ENCODE measurements at places on chromosomes 1 and 21.

- peak; percentile 68 for DNase-seq
These were observed 6.1 kb downstream of the LDLRAP1 start for GRCh38 chr1:25549273-25550154.

- DNase-seq: no peak
These were observed 112.9 kb upstream of the ZNF678 start for GRCh38 chr1:227450489-227450888.

GRCh38 chr1:170288155-170288554, 142.4 kb downstream of the NTMT2 start:
- DNase-seq: no peak

GRCh38 chr1:22625262-22625925, 11.0 kb upstream of the C1QA start:
- DNase-seq: no peak

DNA sequence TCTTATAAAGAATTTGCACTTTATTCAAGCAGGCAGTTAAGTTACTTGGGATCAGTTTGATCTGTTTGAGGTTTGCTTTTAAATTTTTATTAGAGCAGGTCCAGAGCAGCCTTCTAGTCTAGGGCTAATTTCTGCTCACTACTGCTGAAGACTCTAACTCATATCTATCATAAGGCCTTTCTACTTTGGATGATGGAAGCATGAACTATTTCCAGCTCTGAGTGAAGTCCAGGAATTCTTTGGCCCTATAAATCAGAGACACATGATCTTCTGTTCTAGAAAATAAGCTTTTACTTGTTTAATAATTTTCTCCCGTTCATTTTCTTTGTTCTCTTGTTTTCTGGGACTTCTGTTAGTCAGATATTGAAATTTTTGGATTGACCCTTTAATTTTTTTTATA, 14.7 kb downstream of the NIBAN1 start:
- DNase-seq: no peak

DNA sequence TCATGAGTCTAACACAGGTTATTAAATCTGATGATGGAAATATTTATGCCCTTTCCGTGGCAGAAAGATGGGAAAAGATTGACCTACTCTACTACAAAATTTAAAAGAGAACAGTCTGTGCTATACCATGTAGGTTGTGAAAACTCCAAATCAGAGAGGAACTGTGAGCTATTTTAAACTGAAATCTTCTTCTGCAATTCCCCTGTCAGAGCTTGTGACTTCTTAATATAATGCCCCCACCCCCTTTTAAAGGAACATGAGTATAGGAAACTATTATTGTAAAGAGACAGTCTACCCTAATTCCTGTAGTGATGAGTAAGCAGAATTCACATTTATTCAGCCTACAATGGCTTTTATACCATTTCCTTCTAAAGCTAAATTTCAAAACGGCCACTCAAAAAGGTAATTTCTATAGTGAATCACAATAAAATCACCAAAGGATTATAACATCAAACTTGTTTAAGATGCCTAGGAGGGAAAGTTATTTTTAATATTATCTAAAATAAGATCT, 11.7 kb downstream of the DSCAM start:
- no peak for DNase-seq

- no peak for DNase-seq
These were observed 161.3 kb downstream of the ZNF281 start for GRCh38 chr1:200248541-200248940.

DNA sequence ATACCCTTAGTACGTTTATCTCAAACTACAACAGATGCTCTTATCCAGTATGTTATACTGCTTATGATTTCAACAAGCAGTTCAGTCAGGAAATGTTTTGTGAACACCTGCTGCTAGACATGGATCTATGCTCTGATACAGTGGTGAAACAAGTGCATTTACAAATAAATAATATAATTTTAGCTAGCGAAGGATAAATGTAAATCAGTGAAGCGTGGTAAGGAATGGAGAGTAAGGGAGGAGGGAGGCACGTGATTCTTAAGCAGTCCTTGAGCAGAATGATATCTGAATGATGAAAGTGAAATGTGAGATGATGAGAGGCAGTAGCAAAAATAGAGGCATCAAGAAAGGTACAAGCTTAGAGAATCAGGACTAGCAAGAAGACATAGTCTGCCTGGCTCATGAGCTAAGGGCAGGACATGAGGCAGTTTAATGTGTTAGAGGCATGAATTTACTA, 6.3 kb downstream of the TSNAX start:
- DNase-seq: no peak

- DNase-seq: no peak
These were observed 131.4 kb downstream of the ST6GALNAC5 start for GRCh38 chr1:76998582-76999223.

GRCh38 chr21:43602266-43603232, 56.7 kb downstream of the HSF2BP start:
- no peak for DNase-seq

- peak; percentile 37 for DNase-seq
These were observed 13.7 kb downstream of the PTPN22 start for GRCh38 chr1:113857776-113858175.

GRCh38 chr1:220527279-220527907, 543 bp upstream of the MARK1 start:
- no peak for DNase-seq

- DNase-seq: no peak
These were observed 354.6 kb downstream of the ZNF326 start for GRCh38 chr1:90349510-90349909.

GRCh38 chr1:172960019-172960418, 90.7 kb downstream of the TNFSF18 start:
- DNase-seq: no peak

All from AML-193 (cell line).